ENCODE measurements at places on chromosomes 16 and 17.

GRCh38 chr16:53666786-53667415, 36.8 kb downstream of the RPGRIP1L start:
- no peak for DNase-seq

DNA sequence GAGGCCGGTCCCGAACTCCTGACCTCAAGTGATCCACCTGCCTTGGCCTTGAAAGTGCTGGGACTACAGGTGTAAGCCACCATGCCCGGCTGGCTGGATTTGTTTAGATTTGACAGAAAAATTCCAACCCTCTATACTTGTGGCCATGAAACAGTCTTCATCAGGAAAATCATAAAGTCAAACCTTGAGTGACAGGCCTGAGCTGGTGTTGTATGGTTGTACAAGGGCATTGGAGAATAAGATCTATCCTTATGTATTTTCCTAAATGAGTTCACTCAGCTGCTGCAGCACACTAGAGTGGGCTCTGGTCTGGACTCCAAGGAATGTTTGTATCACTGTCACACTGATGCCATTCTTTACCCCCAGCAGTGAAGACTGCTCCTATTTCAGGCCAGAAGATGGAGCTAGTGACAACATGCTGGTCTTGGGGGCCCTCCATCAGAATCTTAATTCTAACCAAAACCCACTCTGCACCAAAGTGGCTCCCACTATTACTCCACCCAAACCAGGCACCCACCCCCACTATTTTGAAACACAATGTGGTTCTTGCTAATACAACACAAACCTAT, 27.4 kb downstream of the SNX11 start:
- DNase-seq = no peak

DNA sequence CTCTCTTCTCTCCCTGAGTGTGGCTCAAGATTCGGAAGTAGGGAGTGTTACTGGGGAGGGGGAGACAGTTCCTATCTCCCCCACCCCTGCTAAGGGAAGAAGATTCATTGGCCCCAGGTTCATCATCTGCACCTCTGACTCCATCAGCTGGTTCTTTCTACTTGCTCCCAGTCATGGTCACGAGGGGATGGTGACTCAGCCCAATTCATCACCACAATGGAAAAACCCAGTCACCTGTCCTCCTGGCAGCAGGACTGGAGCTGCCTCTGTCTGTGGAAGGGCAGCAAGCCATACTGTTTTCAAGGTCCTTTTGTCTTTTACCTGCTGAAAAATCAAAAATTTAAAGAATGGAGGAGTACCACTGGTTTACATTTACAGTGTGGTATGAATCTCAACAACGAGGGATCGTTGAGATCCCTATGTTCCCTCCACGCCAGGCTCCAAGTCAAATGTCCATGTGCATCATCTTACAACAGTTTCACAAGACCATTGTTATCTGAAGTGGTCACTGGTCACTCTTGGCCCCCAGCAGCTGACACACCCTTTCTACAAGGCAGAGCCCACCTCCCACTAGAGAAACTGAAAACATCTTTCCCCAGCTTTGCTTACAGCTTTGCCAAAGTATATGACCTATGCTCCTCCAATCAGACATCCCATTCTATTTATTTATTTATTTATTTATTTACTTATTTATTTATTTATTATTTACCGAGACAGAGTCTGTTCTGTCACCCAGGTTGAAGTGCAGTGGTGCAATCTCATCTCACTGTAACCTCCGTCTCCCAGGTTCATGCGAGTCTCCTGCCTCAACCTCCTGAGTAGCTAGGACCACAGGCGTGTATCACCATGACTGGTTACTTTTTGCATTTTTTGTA, 40.4 kb upstream of the NDRG4 start:
- no peak for DNase-seq

DNA sequence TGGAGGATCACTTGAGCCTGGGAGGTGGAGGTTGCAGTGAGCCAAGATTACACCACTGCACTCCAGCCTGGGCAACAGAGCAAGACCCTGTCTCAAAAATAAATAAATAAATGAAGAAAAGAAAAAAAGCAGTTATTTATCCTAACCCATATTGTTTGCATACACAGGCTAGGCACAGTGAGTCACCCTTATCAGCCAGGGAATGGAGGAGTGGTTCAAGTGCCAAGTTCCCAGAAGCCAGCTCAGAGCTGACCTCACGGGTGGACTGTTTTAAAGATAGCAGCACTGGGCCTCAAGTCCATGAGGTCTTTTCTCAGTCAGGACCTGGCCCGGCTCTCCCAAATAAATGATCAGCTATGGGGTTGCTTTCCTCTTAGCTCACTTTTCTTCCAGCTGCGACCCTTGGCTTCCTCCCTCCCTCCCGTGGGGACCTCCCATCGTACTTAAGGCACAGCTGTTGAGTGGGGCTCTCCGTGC, 22.6 kb upstream of the MGAT5B start:
- DNase-seq = no peak

- no peak for DNase-seq
These were observed 957 bp downstream of the MYL4 start for GRCh38 chr17:47210105-47210504.

DNA sequence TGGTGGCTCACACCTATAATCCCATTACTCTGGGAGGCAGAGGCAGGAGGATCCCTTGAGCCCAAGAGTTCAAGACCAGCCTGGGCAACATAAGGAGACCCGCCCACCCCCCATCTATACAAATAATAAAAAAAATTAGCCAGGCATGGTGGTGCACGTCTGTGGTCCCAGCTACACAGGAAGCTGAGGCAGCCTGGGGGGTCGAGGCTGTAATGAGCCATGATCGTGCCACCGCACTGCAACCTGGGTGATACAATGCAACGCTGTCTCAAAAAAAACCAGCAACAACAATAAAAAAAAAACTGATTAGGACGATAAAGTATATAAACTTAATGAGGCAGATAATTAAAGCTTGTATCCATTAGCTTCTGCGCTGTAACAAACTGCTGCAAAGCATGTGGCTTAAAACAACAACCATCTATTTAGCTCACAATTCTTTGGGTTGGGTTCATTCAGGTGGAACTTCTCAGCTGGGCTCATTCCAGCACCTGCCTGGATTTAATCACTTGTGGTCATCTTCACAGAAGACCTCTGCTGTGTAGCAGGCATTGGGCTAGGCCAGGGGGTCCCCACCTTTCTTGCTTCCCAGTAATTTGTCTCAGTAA, 45.8 kb downstream of the LCMT1 start:
- peak; percentile 33 for DNase-seq

GRCh38 chr17:35539659-35540026, 2.2 kb upstream of the SLFN12L start:
- no peak for DNase-seq
